Gastroesophageal sphincter (tissue), 4 donors: ENCODE measurements at places on chromosomes 3 and 15. TPM values are rescaled to one million over a fixed set of nuclear protein-coding genes. Genes with fewer than 3 reads are reported as not detected.

- no peak for ATAC-seq
These were observed 6.4 kb upstream of the STRA6 start for GRCh38 chr15:74208901-74209559.

DNA sequence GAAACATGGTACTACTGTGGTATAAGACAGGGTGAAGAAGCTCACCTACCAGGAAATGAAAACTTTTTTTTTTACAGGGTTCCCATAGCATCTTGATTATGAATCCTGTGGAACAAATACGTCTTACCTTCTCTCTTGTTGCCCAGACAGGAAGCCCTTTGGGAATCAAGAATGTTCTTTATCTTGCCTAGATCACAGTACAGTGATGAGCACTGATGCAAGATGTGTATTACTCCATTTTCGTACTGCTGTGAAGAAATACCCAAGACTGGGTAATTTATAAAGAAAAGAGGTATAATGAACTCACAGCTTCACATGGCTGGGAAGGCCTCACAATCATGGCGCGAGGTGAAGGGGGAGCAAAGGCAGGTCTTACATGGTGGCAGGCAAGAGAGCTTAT, 281.3 kb downstream of the UBE2E2 start:
- no peak for ATAC-seq

- no peak for ATAC-seq
These were observed 7.6 kb upstream of the PPP1R2 start for GRCh38 chr3:195550723-195551122.

DNA sequence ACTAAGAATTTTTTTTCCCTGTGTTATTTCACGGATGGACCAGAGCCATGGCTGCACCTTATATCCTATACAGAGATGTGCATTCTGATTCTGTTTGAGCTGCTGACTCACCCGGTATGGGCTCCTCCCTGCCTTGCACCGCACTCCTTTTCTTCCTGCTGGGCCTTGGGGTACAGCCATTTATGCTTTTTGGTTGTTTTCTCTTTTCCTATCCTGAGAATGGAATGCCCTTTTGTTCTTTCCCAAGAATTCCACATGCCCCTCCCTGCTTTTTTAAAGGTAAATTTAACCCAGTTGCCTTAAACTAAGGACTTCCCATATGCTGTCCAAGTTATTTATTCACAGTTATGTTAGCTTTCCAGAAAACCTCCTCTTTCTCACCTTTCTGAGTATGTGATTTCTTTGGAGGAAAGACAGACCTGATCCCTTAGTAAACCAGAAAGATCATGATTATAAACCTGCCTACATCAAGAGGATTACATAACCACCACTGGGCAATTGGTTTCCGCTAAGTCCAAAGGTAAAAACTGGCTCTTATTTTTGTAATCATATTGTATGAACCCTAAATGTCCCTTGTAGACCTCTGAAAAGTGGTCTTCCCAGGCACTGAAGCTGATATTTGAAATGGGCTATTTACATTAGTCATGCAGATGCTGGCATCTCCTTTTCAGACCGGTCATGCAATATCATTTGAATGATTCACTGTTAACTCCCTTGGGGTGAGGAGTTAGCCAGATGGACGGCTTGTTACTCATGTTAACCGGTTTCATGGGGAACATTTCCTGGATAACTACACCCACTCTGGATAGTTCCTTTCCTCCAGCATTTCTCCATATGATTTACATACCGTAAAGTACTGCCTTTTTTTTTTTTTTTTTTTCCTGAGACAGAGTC, 45.5 kb downstream of the TMOD3 start:
- ATAC-seq = peak; percentile 89

DNA sequence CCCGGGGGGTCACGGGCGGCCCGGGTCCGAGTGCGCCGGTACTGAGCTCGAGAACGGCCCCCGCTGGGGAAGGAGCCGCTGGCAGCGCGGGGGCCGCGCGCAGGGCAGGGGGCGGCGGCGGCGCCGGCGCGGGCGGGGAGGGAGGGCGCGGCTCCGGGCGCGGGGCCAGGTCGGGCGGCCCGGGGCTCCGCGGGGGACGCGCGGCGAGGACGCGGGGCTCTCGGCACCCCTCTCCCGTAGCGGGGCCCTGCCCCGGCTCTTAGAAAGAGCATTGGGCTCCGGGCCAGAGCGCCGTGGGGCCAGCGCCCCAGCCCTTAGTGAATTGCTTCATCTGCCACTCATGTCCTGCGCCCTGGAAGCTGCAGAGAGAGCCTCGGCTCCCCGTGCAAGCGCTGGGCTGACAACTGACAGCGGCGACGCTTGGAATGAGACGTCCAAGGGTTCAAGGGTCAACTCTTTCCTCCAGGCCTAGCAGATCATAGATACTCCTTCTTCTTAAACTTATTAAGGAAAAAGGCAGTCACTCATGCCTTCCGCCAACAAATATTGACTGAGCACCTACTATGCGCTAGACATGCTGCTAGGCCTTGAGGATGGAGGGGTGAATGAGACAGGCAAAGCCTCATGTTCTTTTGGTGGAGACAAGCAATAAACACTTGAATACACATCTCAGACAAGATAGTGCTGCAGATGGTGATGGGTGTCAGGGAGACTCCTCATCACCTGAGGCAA, 140.8 kb downstream of the SMAD6 start:
- ATAC-seq = peak; percentile 77

DNA sequence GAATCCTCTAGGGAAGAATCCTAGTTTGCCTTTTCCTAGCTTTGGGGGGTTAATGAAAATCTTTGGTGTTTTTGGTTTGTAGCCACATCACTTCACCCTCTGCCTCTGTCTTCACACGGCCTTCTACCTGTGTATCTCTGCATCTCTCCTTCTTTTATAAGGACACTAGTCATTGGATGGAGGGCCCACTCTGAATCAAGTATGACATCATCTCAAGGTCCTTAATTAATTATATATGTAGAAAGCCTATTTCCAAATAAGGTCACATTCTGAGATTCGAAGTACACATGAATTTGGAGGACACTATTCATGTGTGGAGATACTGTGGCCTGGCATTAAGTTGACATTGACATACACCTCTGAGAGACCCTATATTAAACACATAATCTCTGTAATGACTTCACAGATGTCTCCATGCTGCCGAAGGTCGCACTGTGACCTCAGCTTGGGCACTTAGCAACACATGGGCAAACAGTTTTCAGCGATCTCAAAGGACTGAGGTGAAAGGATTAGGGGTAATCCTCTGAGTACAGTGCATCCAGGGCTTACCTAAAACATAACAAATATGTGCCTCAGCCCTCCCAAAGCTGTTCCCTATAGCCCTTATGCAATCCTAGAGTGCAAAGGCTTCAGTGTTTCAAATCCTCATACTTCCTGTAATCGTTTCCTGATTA, 446.0 kb downstream of the FGF12 start:
- no peak for ATAC-seq

DNA sequence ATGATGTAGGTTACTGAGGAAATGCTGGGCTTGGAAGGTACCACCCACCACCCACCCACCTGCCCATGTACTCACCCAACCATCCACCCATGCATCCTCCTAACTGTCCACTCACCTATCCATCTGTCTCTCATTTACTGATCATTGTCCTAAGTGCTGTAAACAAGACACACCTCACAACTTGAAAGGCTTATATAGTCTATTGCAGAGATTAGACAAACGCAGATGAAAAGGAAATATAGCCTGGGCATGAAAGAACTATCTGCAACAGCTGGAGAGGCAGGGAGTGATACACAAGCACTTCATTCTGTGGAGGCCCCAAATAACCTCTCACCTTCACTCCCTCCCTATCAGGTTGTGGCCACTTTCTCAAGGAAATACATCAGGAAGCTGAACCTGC, 54.0 kb downstream of the DAPK2 start:
- ATAC-seq = no peak

DNA sequence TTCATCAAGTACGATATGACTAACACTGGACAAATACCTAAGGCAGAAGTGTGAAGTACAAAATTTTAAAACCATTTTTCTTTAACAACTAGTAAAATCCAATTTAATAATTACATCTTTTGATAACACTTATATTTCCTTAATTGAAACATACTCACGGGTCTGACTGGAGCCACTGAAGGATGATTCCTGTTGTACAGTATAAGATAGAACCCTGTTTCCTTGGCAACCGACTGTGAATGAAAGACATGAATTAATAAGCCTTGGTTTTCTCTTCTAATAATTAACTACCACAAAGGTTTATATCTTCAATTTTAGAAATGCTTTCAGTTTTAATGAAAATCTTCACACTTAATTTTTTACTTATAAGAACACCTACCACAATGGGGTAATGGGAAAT, 19.4 kb downstream of the DHX36 start:
- ATAC-seq = no peak

DNA sequence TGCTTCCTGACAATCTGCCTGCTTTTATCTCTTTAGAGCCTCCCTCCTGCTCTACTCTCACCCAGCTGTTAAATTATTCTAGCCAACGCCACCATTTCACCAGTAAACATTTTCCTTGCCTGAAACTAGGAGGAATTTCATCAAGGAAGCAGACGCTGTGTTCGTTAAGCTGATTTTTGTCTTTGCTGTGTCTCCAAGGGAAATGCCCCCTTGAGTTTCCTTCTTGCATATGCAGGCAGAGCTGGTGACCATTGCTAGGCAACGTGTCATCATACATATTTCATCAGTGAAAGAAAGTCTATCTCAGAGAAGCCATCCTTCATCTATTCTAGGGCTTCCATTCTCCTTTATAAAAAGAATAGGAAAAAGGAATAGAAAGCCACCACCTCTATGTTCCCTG, 87.0 kb upstream of the ST8SIA2 start:
- ATAC-seq = no peak

DNA sequence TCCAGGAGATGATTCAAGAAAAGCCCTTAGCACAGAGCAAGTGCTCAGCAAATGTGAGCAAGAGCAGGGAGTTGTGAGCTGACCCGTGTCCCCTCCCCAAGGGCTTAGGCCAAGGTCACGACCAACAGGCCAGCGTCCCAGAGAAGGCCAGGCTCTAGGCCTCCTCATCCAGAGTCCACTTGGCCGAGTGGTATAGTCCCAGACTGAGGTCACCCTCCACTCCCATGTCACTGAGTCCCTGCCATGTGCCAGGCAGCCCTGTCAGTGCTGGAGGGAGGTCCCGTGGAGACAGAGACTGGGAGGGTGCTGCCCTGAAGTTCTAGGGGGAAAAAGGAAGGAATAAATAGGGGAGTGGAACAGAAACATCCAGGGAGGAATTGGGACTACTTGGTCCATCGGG, 44.0 kb downstream of the TPRA1 start:
- ATAC-seq = no peak

DNA sequence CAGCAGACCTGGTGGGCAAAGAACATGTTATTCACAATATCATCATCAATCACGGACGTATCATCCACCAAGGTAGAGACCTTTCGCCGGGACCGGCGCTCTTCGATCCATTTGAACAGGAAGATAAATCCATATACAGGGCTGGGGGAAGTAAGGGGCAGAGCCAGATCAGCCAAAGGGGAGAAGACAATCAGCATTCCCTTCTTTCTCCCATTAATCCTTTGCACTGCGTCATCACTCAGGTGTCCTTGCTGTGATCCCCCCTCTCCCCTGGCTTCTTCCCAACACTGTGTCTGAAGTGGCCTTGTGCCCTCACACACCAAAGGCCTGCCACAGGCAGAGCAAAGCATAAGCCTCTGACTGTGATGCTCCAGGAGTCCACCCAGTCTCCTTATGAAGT, 36.4 kb downstream of the SEMA3G start:
- no peak for ATAC-seq

DNA sequence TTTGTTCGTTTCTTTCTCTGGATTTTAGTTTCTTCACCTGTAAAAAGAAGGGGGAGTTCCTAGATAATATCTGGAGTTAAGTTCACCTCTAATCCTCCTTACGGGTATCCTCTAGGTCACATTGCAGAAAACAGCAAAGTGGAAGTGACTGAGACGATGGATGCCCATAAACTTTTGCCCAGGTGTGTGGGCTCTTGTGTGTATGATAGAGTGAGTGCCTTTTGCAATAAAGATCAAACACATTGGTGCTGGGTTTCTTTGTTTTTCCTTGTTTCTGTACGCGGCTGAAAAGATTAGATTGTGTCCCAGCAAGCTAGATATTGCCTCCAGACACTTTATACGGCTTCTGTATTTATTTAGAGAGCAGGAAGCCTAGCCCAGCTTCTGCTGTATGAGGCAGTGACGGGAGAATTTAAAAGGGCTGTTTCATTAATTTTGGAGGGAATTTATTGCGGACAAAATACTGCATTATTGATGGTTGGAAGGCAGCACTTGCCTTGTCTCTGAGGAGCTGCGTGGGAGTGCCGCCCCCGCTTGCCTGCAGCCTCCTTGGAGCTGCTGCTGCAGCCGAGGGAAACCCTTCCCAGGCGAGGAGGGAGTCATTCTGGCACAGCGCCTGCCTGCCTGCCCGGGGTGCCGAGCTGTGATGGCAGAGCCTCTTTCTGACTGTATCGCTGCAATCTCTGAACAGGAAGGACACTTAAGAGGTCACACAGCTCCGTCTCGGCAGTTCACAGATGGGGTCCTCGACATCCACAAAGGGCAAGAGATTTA, 38.5 kb downstream of the PYDC2 start:
- no peak for ATAC-seq

GRCh38 chr3:135759651-135760050, 205.9 kb upstream of the PPP2R3A start:
- ATAC-seq = no peak

DNA sequence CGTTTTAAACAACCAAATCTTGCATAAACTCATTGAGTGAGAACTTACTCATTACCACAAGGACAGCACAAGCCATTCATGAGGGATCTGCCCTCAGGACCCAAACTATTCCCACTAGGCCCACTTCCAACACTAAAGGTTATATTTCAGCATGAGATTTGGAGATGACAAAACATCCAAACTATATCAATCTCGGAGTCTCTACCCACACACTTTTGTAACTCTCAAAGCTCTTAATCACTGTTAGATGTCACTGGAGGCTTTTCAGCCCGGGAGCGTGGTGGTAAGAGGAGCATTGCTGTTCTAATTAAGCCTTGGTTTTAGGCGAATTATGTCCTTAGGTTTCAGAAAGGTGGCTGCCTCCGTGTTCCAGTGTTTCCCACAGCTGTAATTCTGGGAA, 86.3 kb downstream of the CNTN6 start:
- no peak for ATAC-seq

GRCh38 chr3:147336543-147337278, 69.6 kb downstream of the ZIC4 start:
- no peak for ATAC-seq

GRCh38 chr15:43514241-43515057, 3.0 kb upstream of the MAP1A start:
- ATAC-seq = no peak

DNA sequence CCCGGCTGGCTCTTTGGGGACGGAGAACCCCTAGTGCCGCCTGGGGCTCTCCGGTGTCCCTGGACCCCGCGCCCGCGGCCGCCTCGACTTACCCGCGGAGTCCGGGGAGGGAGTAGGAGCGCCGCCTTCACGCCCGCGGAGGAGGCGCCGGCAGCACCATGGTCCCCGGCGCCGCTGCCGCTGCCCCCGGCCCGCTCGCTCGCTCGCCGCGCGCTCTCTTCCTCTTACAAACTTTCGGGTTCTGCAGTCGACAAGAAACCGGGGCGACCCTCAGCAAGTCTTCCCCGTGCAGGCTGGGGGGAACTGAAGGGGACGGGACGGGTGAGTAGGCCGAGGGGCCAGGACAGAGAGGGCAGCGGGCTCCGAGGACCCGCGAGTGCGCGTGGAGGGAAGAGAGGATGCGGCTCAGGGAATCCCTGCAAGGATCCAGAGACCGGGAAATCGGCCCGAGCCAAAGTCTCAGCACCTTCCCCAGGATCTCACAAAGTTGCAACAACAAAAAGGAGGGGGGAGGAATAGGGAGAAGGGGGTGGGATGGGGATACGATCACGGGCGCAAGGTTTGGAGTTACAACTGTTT, 2.0 kb downstream of the FOXP1 start:
- ATAC-seq = peak; percentile 2

ADGRG7 gene
- total RNA-seq = not detected

GOLGA6L9 gene
- 2.8 TPM for total RNA-seq

SPINK8 gene
- not detected for total RNA-seq

CASR gene
- total RNA-seq = not detected
